ENCODE measurements at places on chromosomes 1 and 21.
A peak's percentile ranks its signal among the peaks of the same experiment; 100 is the strongest.

DNA sequence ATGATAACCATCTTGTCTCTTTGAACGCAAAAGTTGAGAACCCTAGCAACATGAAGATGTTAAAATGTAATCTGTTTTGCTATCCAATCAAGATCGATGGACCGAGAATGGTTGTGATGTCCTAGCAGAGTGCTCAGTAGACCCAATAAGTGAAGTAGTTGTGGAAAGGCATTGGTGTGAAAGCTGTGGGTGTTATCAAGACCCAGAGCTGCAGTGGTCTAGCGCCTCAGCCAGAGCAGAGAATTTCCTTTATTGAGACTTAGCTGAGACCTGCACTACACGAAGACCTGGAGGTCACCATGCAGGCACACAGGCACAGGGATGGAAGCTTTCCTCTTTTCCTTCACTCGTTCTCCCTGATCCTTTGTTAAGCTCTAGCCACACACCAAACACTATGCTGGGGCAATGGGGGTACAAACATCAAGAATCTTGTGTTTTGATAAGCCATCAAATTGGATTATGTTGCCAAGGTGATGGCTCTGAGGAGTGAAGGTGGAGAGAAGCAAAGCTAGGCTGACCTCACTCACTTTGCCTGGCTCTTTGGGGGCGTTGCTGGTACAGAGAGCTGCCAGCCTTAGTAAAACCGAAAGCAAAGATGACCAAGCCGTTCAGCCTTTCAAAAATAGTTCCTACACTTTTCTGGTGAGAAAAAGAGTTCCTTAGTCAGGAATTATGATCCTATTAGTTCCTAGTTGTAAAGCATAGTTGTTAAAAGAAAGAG is 24.1 kb downstream of the METTL13 start:
- no peak for DNase-seq

- DNase-seq = peak; percentile 7
Observed at GRCh38 chr1:100622037-100622436, 84.1 kb downstream of the GPR88 start.

DNA sequence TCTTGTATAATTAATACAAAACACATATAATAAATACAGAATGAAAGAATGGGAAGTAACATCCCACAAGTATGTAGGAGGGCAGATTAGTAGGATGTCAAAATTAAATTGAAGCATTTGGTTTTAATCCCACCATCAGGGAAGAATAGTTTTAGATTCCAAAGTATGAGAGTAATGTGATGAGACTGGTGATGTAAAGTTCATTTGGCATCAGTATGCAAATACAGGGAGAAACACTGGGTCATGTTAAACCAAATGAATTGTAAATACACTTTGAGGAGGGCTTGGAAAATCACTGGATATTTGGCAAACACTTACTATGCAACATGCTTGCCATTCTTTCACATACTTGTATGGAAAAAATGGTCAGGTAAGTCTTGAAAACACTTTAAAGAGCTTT is 358.8 kb downstream of the DPYD start:
- DNase-seq = no peak

DNA sequence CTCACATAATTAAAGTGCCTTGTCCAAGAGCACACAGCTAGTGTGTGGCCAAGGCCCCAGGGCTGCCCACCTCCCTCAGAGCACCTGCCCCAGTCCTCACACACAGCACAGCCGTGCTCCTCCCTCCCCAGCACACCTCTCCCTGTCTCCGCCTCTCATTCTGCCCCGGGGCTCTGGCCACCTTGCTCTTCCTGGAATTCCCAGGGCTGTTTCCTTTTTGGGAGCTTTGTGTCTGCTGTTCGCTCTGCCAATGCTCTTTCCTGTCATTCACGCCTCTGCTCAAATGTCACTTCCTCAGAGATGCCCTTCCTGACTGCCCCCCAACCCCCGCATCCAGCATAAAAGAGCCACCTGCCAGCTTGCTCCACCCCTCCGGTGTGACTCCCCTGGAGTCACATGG is 13.3 kb downstream of the SLC6A17 start:
- DNase-seq = no peak

GRCh38 chr1:156704930-156705320 is 458 bp downstream of the CRABP2 start:
- DNase-seq = peak; percentile 59

DNA sequence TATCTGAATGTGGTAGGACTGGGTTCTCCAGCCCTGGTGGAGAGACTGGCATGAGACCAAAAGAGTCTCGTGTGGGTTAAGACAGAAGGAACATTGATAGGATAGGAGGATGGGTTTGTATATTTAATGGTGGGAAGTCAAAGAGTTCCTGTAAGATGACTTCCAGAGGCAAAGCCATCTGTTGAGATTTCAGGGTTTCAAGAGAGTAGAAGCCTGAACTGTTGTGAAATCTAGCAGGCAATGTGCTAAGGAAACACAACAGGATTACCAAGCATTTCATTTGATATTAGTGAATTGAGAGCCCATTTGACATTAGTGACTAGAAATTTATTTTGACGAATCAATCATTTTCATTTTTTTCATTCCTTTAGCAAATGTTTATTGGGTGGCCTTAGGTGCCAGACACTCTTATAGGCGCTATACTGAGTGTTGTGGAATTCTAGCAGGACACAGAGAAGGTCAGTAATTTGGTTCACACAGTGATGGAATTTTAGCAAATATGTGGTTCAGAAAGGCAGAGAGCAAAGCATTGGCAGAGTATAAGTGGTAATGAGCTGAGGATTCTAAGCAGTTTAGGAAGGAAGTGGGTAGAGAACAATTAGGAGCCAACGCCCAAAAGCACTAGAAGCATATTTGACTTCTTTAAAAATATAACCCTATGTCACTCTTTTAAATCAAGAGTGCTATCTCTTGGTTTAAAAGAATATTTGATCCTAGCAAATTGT is 149.3 kb downstream of the AK5 start:
- no peak for DNase-seq

- peak; percentile 33 for DNase-seq
Observed at GRCh38 chr1:226181996-226182714, 4.4 kb downstream of the ACBD3 start.

DNA sequence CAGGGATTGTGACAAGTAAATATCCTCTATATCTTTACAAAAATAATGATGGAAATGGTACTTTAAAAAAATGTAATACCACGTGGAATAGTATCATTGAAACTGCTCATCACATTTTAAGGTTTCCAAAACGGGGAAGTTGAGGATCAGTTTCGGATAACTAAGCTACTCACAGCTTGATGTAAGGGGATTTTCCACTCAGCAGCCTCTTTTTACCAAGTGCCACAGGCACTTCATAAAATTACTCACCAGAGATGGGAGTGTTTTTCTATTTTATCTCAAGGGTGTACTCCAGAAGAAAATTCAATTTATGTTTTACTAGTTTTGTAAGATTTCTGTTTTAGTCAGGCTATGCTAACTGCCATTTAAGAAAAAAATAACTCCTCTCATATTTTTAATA is 91.7 kb downstream of the TPR start:
- DNase-seq = no peak

- DNase-seq = no peak
Observed at GRCh38 chr1:38677311-38677710, 182.3 kb downstream of the RRAGC start.

DNA sequence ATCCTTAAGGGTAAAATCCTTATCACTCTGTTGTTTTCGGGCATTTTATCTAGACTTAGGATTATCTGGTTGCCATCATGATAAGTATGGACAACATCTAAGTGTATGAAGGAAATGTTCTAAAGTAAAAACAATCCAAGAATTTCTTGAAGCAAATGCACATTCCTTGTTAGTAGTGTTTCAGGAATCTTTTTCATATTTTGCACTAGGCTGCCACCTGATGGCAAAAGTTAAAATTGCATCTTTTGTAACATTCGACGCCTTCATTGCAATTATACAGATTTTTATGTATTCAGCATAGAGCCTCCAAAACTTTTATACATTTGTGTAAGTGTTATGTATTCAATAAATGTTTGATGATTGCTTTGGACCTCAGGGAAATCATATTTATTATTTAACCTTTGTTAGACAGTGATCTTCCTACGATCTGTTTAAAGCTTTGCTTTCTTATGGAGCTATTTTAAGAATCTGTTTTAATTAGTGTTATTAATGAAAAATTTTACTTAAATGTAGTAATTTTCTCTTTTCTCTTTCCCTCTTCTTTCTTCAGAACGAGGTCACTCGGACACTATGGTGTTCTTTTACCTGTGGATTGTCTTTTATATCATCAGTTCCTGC is 49.4 kb upstream of the KIAA1614 start:
- peak; percentile 33 for DNase-seq

DNA sequence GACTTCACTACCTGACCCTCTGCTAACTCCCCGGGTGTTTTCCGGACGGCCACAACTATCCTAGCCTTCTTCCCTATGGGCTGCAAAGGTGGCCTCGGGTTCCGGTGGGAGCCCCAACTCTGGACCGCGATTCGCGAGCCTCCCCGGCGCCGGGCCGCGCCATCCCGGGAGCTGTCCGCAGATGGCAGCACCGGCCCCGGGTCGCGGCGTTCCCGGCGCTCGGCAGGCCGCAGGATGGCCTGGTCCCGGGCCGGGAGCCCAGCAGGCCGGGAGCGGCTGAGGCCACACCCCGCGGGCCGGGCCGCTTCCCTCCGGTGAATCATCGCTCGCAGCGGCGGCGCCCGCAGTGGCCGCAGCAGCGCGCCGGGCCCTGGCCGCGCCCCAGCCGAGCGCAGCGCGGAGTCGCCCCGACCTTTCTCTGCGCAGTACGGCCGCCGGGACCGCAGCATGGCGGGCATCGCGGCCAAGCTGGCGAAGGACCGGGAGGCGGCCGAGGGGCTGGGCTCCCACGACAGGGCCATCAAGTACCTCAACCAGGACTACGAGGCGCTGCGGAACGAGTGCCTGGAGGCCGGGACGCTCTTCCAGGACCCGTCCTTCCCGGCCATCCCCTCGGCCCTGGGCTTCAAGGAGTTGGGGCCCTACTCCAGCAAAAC is at the start of gene CAPN2:
Gene CAPN2, plus strand, starts transcription at position 346 of the 656 bp plus-strand sequence. Its CDS starts 102 bp downstream, at position 448.
- DNase-seq = peak; percentile 92

GRCh38 chr1:1462318-1462966 is 9.1 kb upstream of the ATAD3B start:
- DNase-seq = no peak

- no peak for DNase-seq
Observed at GRCh38 chr1:44705938-44706337, 25.0 kb downstream of the RNU5D-1 start.

DNA sequence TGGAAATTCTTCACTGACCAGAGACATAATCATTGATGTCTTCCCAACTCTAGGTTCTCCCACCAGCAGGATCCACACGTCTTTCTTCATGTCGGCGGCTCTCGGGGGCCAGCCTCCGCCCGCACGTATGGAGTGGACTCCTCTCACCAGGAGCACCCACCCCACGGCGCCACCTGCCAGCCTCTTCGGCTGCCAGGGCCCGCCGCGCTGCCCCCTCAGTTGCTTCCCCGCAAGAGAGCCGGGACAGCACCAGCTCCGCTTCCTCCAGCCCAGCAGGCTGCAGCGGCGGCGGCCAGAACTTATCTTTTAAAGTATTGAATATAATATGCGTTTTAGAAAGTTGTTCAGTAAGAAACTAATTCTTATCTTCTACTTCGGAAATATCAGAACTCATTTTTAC is 273.5 kb downstream of the LIPI start:
- DNase-seq = no peak

DNA sequence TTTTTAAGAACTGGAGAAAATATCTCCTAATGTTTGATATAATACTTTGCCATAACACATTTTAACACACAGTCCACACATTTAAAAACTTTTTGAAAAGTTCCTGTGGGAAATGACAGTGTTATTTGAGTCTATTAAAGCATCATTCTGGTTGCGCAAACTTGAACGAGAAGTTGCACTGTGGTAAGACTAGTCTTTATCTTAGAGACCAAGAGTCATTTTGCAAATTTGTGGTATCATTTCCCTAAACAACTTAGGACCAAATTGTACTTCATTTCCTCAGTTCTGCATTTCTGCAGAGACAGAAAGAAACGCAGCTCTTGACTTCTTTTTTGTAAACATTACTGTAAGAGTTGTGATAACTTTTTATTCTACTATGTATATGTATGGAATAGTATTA is at the start of gene RGS18:
Gene RGS18, plus strand, starts transcription at position 282 of the 400 bp plus-strand sequence. CDS start 176 bp downstream, outside the sequence.
- no peak for DNase-seq

DNA sequence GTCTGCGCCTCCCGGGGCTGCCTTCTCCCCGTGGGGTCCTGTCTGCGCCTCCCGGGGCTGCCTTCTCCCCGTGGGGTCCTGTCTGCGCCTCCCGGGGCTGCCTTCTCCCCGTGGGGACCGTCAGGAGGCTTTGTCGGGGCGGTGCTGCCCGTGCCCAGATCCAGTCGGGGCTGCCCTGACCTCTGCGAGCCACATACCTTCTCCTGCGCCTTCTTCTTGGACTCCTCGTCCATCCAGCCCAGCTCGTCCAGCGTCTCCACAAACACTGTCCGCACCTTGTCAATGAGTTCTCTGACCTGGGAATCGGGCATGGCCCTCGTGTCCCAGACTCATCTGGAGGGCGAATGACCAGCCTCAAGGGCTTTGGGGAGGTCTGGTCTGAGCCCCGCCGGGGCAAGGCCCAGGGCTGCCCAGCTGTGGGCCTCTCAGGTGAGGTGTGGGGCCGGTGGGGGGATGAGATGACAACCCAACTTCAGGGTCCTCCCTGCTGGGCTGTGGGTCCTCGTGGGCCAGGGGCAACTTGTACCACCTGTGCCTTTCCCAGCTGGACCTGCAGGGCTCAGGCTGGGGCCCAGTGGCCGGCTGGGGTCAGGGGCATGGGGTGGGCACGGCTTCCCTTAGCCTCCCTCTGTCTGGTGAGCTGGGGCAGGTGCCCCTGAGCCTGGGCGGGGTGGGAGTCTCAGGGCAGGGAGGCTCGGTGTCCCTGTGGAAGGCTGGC is 9.4 kb downstream of the PRXL2B start:
- no peak for DNase-seq

- DNase-seq = peak; percentile 5
Observed at GRCh38 chr1:151142411-151143056, 3.9 kb downstream of the SEMA6C start.

- peak; percentile 11 for DNase-seq
Observed at GRCh38 chr1:198902655-198903054, 263.8 kb downstream of the PTPRC start.

GRCh38 chr1:29256394-29256793 is 20.1 kb downstream of the PTPRU start:
- DNase-seq = peak; percentile 30

DNA sequence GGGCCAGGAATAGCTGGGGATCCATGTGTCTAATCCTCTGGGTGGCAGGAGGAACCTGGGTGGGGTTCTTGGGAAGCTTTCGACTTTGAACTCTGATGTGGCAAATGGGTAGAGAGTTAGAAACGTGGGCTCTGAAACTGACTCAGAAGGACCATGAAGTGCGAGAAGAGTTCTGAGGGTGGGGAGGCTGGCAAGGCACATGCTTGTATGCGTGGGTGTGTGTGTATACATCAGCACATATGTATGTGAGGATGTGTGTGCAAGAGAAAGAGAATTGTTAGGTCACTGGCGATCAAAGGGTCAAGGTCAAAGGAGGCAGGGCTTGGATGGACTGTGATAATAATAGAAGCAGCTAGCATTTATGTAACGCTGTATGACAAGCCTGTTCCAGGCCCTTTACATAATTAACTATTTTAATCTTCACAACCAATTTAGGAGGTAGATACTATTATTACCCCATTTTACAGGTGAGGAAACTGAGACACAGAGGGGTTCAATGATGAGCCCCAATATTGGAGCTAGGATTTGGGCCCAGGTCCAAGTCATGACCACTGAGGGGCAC is 84.5 kb upstream of the POU3F1 start:
- no peak for DNase-seq

Data from neural progenitor cell (in vitro differentiated cells).